Amygdala (tissue), 56 donors: ENCODE measurements at places on chromosomes 6 and 20.

DNA sequence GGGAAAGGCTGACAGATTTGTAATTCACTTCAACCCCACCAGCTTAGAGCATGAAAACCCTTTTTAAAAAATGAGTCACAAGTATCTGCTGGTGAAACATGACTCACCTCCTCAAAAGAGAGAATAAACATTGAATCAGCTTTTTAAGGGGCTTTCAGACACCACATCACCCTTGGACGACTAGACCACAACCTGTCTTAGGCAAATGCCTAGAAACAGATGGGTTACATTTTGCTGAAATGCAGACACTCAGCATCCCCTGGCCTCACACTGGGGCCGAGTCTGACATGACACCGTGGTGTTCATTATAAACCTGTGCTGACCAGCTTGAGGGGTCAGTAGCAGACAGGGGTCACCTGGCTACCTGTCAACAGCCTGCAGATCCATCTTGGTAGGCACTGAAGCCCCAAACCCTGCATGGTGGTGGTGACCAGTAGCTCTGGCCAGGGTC is 175.3 kb upstream of the CST7 start:
- no peak for DNase-seq

DNA sequence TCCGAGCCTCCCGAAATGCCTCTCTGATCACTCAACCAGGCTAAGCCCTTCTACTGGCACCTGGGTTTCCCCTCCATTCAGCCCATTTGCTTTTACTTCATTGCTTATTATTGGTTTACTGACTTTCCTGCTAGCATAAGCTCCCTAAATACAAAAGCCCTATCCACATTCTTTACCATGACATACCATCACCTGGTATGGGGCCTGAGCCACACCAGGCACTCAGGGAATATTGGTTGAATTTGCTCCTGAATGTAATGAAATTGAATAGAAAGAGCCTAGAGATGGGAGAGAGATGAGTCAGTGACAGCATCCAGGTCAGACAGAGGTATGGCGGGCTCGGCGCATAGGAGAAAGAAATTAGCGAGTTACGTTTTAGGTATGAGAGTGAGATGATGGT is 120.0 kb downstream of the CD164 start:
- DNase-seq, result no peak

DNA sequence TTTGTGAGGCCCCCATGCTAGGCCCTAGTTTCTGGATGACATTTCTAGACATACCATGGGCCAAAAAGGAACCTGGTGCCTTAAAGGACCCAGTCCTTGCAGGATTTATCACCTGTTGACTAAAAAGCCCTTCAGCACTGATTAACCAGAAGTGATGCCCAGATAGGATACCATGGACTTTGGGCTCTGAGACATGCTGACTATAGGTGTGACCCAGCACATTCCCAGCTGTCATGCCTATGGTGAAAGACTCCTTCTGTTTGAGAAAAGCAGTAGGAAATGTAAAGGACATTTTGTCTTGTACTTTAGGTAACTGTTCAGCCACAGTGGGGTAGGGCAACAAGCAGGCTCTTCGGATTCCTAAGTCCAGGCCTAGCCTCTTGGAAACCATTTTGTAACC is 724.2 kb downstream of the CD109 start:
- no peak for DNase-seq

GRCh38 chr20:1854246-1854645 is 41.0 kb upstream of the SIRPA start:
- no peak for DNase-seq

DNA sequence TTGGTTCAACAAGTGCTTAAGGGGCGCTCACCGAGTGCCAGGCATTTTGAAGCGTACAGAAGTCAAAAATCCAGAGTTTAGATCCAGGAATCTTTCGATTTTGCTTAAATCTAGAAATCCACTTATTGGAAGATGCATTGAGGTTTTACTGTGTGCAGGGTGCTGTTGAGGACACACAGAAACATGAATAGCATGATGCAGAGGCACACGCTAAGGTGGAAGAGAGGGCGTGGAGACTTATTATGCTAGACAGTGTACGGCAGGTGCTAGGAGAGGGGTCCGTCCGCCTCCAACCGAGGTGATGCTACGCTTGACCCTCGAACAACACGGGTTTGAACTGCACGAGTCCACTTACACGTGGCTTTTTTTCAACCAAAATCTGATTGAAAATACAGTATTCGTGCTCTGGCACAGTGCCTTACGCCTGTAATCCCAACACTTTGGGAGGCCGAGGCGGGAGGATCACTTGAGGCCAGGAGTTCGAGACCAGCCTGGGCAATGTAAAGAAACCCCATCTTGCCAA is 1.0 kb upstream of the KIF13A start:
- peak; percentile 45 for DNase-seq

DNA sequence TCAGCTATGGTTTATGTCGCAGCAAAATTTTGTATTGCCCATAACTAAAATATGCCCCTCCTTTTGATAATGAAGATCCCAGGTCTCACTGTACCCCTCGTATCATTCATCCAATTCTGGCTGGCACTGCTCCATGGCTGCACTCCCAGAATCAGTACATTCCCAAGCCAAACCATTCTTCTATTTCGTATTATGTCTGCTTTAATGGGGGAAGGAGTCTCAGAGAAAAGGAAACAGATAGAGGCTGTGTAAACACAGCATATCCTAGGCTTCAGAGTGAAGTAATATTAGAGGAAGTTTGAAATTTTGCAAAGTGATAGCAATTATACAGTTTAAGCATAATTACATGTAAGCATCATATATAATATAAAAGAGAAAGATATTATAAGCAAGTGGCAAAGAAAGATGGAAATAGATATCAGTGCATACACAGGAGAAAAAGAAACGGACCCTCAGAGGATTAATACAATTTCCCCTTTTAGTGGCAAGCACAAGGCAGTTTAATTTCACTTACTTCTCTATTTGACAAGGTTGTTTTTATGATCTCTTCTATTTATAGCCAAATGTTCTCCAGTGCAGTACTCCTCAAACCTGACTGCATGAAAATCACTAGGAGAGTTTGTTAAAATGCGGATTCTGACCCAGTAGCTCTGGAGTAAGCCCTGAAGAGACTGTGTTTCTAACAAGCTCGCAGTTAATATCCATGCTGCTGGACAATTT is 56.5 kb upstream of the TENT5A start:
- no peak for DNase-seq

DNA sequence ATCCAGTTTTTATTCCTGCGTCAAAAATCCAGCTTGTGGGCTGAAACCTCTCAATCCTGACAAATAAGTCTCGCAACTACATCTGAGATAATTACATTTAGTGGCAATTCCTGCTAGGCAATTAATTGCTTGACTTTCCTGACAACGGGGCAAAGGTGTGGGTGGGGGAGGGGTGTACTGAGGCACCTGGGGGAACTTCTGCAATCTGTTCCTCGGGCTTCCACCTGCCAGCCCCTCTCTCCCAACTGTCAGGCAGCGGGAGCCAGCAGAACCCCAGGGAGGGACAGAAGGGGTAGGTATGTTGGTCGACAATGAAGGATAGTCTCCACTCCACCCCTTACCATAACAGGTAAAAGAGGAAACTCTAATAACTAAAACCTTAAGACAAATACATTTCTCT is 6.8 kb downstream of the C6orf52 start:
- DNase-seq, result no peak

GRCh38 chr6:88662163-88662580 is 301.2 kb downstream of the RNGTT start:
- DNase-seq, result no peak
